ENCODE measurements at places on chromosomes 7 and 10. TPM values are rescaled to one million over a fixed set of nuclear protein-coding genes. Genes with fewer than 3 reads are reported as not detected.

DNA sequence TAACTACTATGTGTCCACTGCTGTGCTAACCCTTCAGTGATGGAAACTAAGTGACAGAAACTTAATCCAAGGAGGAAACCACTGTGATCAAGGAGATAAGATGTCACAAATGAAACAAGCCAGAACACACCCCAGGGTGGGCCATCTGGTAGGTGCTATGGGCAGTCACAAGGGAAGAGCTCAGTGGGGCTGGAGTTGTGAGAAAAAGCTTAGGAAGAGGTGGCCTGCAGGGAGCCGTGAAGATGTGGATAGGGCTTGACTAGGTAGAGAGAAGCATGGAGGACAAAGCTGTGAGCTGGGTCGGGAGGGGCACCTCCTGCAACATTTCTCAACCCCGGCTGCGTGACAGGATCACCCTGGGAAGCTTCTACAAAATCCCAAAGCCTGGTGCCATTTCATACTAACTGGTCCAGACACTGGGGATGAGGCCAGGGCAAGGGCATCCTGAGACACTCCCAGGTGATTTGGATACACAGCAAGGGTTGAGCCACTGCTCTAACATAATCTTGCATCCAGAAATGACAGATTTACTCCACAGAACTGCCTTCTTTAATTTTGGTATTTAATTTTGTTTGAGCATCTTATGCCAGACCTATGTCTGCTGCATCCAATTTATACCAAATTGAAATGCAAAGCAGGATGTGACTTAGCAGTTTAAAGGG, 69.3 kb downstream of the OSBPL3 start:
- no peak for DNase-seq
- no peaks in the 10 kb centered on the region for H3K27me3 ChIP-seq
- no peak overlapping the region for H3K4me3 ChIP-seq
- no peak overlapping the region for H3K27ac ChIP-seq
- H3K36me3 ChIP-seq: no peaks in the 10 kb centered on the region
- no peaks in the 10 kb centered on the region for H3K4me1 ChIP-seq

DNA sequence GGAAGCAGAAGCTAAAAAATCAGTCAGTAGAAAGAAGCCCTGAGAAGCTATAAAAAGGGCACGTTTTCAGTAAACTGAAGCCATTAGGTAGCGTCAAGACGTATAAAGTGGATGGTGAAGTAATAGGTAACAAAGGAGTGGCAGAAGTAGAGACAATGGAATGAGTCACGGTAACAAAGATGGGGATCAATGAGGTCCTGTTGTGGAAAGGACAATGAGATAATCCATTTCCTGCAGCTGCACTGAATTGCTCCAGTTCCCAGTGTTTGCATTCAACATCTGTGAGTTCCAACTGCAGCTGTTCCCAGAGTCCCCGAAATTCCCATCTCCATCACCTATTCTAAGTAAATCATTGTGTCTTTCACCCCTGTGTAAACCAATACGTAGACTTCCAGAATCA, 4.8 kb upstream of the HYCC1 start:
- no peak overlapping the region for H3K4me3 ChIP-seq
- peak overlapping the region; percentile 34 for H3K27ac ChIP-seq
- no peak for DNase-seq
- H3K27me3 ChIP-seq: no peaks in the 10 kb centered on the region
- peaks cover 43% of the 10 kb centered on the region for H3K4me1 ChIP-seq

DNA sequence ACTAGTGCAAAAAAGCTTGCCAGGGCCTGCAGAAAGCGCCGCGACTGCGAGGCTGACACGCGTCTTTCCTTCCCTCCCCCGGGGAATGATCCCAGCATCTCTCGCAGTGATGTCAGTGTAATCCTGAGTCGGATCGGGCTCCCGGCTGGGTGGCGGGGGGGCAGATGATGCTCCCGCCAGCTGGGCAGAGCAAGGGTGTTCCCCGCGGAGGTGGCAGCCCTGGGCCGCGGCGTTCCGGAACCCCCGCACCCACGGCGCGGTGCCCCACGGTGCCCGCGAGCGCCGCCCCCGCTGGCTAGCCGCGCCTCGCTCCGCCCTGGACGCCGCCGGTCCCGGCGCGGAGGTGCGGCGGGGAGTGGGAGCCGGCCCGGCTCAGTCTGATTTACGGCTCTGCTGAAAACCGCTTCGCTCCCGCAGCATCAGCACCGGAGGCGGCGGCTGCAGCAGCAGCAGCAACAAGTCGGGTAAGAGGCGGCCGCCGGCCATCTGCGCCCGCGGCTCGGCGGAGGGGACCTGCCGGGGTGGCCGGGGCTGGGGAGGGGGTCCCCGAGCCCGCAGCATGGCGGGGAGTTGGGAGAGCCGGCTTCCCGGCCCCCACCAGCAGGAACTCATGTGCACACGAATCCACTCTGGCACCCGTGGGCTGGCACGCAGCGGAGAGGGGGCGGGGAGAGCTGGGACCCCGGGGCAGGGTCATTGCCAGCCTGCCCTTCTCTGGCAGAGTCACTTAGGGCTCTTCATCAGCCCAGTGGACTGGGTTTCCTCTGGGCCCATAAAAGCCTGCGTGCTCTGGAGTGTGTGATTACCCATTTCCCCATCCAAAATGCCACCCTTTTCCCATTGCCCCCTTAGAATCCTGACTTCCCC, at the start of gene ZNF365:
ZNF365 (plus strand) TSS at position 375 of the 867 bp plus-strand sequence. CDS start 1,825 bp downstream, outside the sequence.
- no peak within 1 kb of the TSS for H3K27ac ChIP-seq
- no peaks in the 10 kb centered on the region for H3K36me3 ChIP-seq
- no peaks in the 10 kb centered on the region for H3K27me3 ChIP-seq
- H3K4me1 ChIP-seq: peaks cover 15% of the 10 kb centered on the region

ANKRD7 gene
- not detected for total RNA-seq

GRCh38 chr10:44382981-44383748, 1.7 kb downstream of the CXCL12 start:
- H3K27ac ChIP-seq: peak overlapping the region; percentile 35
- H3K36me3 ChIP-seq: no peaks in the 10 kb centered on the region
- DNase-seq: no peak
- H3K4me1 ChIP-seq: peaks cover 39% of the 10 kb centered on the region

- H3K4me3 ChIP-seq: no peak overlapping the region
- DNase-seq: no peak
- no peaks in the 10 kb centered on the region for H3K4me1 ChIP-seq
- H3K36me3 ChIP-seq: peaks cover 20% of the 10 kb centered on the region
- no peaks in the 10 kb centered on the region for H3K27me3 ChIP-seq
Observed at GRCh38 chr7:755413-755805, 28.3 kb upstream of the PRKAR1B start.

DNA sequence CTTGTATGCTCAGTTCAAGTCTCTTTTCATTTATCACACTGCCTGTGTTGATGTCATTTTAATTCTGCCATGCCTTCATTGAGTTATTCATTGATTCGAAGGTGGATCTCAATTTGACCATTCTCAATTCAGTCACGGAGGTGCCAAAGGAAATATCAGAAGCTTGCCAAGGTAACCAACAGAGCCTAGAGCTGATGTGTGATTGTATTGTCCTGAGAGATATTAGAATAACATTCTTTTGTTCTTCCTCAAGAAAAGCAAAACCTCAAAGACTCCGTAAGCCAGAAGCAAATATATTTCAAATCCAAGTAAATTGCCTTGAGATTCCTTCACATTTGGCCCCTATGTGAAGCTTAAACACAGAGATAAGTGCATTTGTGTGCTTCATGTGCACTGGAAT, 345.3 kb downstream of the CXCL12 start:
- H3K27me3 ChIP-seq: no peaks in the 10 kb centered on the region
- H3K27ac ChIP-seq: no peak overlapping the region
- H3K36me3 ChIP-seq: no peaks in the 10 kb centered on the region
- H3K4me1 ChIP-seq: no peaks in the 10 kb centered on the region

GRCh38 chr10:118002581-118002980, 44.2 kb downstream of the RAB11FIP2 start:
- no peak overlapping the region for H3K4me3 ChIP-seq
- no peaks in the 10 kb centered on the region for H3K4me1 ChIP-seq
- H3K27ac ChIP-seq: no peak overlapping the region
- peaks cover 42% of the 10 kb centered on the region for H3K36me3 ChIP-seq

FBXW4 gene
- total RNA-seq: 41.4 TPM

- H3K4me3 ChIP-seq: peak within 1 kb of the TSS; percentile 94
- no peaks in the 10 kb centered on the region for H3K36me3 ChIP-seq
- peaks cover 49% of the 10 kb centered on the region for H3K4me1 ChIP-seq
- peak within 1 kb of the TSS; percentile 97 for H3K27ac ChIP-seq
- H3K27me3 ChIP-seq: no peaks in the 10 kb centered on the region
Observed at GRCh38 chr7:116499168-116500077, at the start of gene CAV2. CAV2 (plus strand) TSS chr7:116499738; CDS start chr7:116499782, 44 bp downstream.

DNA sequence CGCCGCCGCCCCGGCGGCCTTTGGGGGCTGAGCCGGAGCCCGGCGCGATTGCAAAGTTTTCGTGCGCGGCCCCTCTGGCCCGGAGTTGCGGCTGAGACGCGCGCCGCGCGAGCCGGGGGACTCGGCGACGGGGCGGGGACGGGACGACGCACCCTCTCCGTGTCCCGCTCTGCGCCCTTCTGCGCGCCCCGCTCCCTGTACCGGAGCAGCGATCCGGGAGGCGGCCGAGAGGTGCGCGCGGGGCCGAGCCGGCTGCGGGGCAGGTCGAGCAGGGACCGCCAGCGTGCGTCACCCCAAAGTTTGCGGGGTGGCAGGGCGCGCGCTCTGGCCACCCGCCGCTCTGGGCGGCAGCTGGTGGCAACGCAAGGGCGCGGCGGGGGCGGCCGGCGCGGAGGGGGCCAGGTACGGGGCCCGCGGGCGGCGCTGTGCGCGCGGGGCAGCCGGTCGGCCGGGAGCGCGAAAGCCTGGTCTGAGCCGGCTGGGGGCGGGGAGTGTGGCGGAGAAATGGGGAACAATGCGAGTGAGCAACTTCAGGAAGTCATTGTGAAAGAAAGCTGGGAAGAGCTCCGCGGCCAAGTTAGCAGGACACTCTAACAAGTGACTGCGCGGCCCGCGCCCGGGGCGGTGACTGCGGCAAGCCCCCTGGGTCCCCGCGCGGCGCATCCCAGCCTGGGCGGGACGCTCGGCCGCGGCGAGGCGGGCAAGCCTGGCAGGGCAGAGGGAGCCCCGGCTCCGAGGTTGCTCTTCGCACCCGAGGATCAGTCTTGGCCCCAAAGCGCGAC, at the start of gene IKZF1:
IKZF1 (plus strand) TSS at position 588 of the 782 bp plus-strand sequence. CDS start 14,346 bp downstream, outside the sequence.
- no peaks in the 10 kb centered on the region for H3K36me3 ChIP-seq
- DNase-seq: no peak
- peaks cover 7% of the 10 kb centered on the region for H3K4me1 ChIP-seq

DNA sequence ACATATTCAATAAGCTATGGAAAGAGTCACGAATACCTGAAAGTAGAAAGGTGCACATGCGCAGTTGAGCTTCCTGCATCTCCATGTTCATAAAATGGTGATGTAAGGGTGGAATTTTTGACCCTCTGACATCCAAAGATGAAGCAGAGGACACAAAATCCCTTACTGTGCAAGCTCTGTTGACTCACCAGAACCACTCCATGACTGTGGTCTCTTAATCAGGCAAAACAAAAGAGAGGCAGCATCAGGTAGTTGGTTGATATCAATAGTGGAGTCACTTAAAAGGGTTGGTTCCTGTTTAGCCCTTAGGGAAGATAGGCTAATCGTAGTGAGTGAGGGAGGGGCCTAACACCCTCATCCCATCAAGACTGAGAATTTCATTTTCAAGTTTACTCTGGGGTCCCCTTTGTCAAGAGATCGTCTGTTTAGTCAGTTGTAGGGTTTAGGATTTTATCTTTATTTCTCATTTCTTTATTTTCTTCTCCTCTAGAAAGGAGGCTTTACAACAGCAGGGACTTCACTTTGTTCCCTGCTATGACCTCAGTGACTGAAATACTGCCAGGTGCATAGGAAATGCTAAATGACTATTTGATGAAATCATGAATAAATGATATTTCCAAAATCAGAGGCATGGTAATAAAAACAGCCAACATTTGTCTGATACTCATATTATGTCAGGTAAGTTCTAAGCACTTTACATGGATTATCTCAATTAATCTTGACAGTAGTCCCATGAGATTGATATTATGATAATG, 98.1 kb downstream of the CD36 start:
- no peak for DNase-seq
- H3K4me3 ChIP-seq: no peak overlapping the region
- H3K27ac ChIP-seq: no peak overlapping the region
- no peaks in the 10 kb centered on the region for H3K36me3 ChIP-seq
- no peaks in the 10 kb centered on the region for H3K4me1 ChIP-seq
- no peaks in the 10 kb centered on the region for H3K27me3 ChIP-seq

DNA sequence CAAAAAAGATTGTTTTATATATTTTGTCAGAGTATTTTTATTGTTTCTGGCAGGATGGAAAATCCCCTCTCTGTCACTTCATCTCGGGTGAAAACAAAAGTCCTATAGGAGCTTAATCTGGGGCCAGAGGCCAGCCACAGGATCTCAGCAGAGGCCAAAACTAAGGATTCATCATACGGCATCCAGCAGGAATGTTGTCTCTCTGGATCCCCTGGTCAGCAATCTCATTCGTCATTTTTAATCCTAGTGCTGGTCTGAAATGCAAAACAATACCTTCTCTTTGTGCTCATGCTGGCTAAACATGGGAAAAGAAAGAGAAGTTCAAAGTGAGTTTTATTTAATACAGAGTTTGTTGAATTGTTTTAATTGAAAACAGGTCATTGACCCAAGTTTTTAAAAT, 482.5 kb upstream of the AUTS2 start:
- no peaks in the 10 kb centered on the region for H3K4me1 ChIP-seq
- no peak overlapping the region for H3K27ac ChIP-seq
- H3K27me3 ChIP-seq: no peaks in the 10 kb centered on the region
- H3K4me3 ChIP-seq: no peak overlapping the region
- no peaks in the 10 kb centered on the region for H3K36me3 ChIP-seq
- DNase-seq: no peak

DNA sequence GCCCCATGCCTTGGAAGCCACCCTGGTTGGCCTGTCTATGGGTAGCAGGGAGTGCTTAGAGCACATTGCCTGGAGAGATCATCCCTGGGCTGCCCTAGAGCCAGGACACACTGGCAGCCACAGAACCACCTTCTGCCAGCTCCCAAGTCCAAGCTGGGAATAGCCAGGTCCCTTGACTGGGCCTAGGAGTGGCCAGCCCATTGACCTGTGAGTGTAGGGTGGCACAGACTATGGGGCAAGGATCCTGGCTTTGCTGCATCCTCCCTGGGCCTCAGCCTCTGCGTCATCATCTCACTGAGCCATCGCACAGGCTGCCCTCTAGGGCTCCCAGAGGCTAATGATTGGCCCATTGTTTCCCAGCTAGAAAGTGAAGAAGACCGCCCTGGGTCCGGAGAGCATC, 7.0 kb downstream of the AQP1 start:
- peak overlapping the region; percentile 61 for H3K27ac ChIP-seq
- no peak for DNase-seq
- no peak overlapping the region for H3K4me3 ChIP-seq
- peaks cover 36% of the 10 kb centered on the region for H3K4me1 ChIP-seq
- H3K36me3 ChIP-seq: peaks cover 20% of the 10 kb centered on the region

ITIH5 gene
- 3.4 TPM for total RNA-seq

DNA sequence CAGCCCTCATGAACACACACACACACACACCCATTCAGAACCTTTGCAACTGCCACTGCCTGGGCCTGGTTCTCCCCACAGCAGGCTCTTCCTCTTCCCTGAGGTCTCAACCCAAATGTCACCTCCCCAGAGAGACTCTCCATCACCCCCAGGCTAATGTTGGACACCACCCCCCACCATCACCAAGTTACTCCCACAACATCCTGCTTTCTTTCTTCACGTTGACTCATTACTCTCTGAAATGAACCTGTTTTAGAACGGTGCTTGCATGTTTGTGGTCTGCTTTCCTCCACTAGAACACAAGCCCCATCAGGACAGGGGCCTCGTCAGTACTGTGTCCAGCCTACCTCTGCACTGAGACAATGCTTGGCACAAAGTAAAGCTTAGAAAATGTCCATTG, 16.0 kb downstream of the AFAP1L2 start:
- no peaks in the 10 kb centered on the region for H3K36me3 ChIP-seq
- H3K27ac ChIP-seq: no peak overlapping the region
- H3K4me1 ChIP-seq: peaks cover 61% of the 10 kb centered on the region
- H3K4me3 ChIP-seq: no peak overlapping the region
- DNase-seq: no peak

CALHM1 gene
- total RNA-seq: not detected

GRCh38 chr7:71982851-71983250, 429.3 kb downstream of the CALN1 start:
- no peaks in the 10 kb centered on the region for H3K36me3 ChIP-seq
- DNase-seq: no peak
- H3K27ac ChIP-seq: no peak overlapping the region
- no peak overlapping the region for H3K4me3 ChIP-seq

OR2A1 gene
- not detected for total RNA-seq

Measured in esophagus squamous epithelium (tissue), 5 donors.